Jurkat, Clone E6-1 (cell line): ENCODE measurements at places on chromosomes 12 and 14.

- DNase-seq = no peak
These were observed 1.9 kb downstream of the IFNG-AS1 start for GRCh38 chr12:67991158-67991557.

DNA sequence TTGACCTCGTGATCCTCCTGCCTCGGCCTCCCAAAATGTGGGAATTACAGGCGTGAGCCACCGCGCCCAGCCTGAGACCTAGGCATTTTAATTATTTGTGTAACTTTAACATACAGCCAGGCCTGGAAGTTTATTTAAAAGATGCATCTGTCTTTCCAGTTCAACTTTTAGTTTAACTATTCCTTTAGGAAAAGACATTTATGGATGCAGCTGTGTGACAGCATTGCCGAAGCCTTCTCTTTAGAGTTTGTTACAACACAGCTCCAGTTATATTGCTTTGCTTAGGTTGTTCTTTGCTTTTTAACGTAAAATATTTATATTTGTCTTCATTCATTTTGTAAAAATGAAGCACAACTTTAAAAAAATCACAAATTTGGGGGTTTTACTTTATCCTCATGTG is 67.0 kb downstream of the DIP2B start:
- no peak for DNase-seq

DNA sequence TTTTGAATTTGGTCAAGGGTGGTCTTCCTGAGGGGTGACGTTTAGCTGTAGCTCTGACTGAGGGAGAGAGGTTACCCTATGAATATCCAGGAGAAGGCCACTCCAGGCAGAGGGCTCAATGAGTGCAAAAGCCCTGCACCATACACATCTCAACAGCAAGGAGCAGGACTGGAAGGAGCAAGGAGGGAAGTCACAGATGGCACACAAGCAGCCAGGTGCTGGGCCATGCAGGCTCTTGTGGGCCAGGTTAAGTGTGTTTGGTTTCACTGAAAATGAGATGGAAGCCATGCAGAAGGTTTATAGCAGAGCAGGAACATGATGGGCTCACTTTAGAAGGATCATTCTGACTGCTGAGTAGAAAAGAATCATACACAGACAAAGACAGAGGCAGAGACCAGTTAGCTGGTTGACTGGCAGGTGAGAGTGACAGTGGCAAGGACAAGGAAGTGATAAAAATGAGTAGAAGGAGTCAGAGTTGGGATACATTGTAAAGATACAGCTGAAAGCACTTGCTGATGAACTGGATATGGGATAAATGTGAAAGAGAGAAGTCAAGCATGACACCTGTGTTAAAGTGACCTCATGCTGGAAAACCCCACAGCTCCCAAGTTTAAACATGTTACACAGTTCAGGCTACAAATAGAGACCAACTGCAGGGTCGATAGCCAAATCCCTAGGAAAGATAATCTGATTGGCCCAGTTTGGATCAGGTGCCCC is 81.2 kb downstream of the PRKD1 start:
- DNase-seq = no peak

- no peak for DNase-seq
These were observed 696.0 kb downstream of the C12orf50 start for GRCh38 chr12:87332987-87333726.

- DNase-seq = no peak
These were observed 207.9 kb downstream of the SLC16A7 start for GRCh38 chr12:59803735-59804134.

- DNase-seq = no peak
These were observed 26.8 kb downstream of the AREL1 start for GRCh38 chr14:74685921-74686678.

DNA sequence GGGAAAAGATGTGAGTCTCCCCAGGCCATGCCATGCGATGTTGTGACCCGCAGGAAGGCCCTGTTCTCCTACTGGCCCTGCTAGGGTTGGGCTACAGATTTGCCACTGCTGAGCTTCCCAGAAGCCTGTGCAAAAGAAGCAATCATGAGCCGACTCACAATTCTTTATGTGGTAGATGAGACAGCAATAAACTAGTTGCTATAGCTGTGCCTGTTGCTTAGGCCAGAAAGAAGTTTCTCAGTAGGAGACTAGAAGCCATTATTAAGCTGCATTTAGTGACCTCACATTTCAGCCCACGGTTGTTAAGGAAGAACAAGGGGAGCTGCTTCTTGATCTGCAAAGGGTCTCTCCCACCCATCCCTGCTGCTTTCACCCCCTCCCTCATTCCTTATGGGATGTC is 239.4 kb upstream of the CRY1 start:
- DNase-seq = no peak

DNA sequence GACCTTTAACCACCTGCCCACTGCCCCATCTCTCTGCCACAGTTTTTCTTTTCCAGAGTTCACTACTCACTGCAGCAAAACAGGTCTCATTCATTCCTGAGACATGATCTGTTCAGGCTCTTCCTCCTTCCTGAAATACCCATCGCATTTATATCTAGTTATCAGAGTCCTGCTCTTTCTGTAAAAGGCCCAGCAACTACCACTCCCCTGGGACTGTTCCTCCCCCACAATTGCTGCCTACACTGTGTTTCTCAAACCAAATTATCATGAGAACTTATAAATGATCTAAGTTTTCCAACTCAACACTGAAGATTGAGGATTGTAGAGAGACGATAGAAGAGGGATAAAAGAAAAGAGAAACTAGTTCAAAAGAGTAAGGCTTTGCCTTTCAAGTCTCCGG is 40.8 kb upstream of the EPS8 start:
- no peak for DNase-seq

- peak; percentile 31 for DNase-seq
These were observed 58.0 kb downstream of the PAPLN start for GRCh38 chr14:73295198-73295796.

DNA sequence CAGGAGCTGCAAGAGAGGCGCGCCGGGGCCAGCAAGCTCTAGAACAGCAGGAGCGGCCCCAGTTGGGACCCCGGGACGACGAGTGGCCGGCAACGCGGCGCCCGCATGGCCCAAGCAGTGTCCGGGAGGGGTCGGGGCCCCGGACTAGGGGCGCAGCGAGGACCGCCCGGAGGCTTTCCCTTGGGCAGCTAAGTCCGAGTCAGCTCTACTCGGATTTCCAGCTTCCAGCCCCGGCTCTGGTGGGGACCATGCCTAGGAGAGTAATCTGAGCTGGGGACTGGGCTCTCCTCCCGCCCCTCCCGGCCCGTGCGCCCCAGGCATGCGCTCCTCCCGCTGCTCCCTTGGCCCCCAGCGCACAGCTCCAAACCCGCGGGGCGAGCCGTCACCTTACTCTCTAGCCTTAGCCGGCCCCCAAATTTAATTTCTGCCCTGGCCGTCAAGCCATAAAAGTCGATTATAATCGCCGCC is 41.6 kb upstream of the CAPRIN2 start:
- DNase-seq = no peak

DNA sequence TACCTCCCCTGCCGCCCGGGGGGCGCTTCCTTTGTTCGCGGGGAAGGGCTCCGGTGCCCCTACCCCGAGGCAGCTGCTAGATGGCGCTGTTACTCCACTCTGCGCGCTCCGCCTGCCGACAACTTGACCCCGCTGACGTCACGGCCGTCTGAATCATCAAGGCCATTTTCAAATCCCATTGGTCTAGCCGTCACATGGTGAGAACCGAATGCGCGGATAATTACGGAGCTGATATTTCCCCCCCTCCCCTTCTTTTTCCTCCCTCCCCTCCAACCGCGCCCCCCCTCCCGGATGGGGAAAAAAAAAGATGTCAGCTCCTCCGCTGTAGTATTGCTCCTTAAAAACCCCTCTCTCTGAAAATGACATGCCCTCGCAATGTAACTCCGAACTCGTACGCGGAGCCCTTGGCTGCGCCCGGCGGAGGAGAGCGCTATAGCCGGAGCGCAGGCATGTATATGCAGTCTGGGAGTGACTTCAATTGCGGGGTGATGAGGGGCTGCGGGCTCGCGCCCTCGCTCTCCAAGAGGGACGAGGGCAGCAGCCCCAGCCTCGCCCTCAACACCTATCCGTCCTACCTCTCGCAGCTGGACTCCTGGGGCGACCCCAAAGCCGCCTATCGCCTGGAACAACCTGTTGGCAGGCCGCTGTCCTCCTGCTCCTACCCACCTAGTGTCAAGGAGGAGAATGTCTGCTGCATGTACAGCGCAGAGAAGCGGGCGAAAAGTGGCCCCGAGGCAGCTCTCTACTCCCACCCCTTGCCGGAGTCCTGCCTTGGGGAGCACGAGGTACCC is at the start of gene HOXC10:
Gene HOXC10 (plus strand): TSS at position 246 of the 791 bp plus-strand sequence. CDS start 114 bp downstream, at position 360.
- peak; percentile 94 for DNase-seq

DNA sequence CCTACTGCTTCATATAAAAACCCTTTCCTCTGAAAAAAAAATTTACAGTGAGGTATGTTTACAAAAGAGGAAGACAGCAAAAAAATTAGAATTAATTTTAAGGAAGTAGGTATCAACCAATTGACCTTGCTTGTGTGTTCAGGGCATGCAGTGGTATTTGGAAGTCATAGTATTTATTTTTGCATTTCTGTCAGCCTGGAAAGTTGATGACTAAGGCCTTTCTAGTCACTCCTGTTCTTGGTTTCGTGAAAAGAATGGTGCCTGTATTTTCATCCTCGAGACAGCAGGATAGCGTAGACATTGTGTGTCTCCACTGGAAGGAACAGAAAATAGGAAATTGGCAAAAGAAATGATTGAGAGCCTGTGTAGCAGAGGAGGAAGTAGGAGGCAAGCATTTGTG is 24.5 kb downstream of the SLC16A7 start:
- no peak for DNase-seq

GRCh38 chr12:51242876-51243275 is 4.2 kb downstream of the DAZAP2 start:
- DNase-seq = no peak

DNA sequence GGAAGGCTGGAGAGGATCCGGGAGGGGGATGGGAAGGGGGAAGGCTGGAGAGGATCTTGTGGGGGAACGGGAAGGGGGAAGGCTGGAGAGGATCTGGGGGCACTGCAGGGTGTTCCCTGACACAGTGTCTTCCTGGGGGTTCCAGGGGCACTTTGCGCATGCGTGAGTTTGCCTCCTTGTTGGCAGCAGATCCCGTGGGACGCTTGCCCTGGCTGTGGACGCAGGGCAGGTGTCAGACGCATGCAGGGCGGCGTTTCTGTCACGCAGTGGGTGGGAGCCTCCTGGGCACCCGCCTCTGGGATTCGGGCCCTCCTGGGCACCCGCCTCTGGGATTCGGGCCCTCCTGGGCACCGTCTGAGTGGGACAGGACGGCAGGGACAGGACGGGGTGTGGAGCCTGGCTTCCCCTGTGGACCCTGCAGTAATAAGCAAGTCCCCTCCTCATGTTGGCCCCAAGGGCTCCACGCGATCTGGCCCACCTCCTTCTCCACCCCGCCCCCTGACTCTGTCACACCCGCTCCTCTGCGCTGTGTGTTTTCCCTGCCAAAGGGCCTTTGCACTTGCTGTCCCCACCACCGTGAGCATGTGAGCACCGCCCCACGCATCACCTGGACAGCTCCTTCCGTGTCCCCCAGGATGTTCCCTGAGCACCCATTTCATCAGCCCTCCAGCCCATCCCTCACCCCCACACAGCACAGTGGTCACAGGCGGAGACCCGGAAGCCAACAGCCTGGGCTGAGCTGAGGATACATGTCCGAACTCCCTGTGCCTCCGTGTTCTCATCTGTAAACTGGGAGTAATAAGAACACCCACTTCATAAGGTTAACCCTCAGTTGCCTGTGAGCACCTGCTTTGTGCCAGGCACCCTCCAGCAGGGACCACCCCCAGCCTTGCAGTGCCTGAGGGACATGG is 4.4 kb downstream of the MMP17 start:
- no peak for DNase-seq

- no peak for DNase-seq
These were observed 28.2 kb downstream of the PALS1 start for GRCh38 chr14:67269298-67270060.

DNA sequence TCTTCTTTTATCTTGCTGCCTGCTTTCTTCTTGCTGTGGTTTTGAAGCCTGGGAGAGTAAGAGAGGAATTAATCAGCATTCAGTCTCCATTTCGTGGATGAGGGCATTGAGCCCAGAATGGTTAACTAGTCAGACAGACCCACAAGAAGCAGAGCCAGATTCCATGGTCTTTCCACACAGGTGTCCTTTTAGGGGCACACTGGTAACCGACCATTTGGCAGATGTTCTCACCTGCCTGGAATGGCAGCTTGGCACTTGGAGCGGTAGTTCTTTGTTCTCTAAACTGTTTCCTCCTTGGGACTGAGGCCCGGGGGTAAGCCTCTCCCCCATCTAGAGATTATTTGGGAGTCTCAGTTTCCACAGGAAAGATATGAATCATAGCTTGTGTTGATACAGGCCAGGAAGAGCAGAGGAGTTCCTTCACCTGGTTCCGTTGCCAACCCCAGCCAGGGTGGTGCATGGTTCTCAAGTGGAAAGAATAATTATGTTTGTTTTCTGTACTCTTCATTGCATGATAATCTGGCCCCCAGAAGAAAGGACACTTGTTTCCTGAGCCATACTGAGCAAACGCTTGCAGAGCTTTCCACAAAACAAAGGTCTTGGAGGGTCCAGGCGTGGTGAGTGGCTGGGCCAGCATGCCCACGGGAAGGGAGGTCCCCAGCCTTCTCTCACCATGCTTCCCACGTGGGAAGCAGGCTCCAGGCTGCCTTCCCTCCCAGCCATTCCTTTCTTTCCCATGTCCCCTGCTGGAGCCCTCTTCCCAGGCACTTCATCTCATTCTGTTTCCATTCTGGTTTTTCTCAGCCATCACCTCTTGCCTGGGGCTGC is 2.0 kb upstream of the KRT75 start:
- no peak for DNase-seq

DNA sequence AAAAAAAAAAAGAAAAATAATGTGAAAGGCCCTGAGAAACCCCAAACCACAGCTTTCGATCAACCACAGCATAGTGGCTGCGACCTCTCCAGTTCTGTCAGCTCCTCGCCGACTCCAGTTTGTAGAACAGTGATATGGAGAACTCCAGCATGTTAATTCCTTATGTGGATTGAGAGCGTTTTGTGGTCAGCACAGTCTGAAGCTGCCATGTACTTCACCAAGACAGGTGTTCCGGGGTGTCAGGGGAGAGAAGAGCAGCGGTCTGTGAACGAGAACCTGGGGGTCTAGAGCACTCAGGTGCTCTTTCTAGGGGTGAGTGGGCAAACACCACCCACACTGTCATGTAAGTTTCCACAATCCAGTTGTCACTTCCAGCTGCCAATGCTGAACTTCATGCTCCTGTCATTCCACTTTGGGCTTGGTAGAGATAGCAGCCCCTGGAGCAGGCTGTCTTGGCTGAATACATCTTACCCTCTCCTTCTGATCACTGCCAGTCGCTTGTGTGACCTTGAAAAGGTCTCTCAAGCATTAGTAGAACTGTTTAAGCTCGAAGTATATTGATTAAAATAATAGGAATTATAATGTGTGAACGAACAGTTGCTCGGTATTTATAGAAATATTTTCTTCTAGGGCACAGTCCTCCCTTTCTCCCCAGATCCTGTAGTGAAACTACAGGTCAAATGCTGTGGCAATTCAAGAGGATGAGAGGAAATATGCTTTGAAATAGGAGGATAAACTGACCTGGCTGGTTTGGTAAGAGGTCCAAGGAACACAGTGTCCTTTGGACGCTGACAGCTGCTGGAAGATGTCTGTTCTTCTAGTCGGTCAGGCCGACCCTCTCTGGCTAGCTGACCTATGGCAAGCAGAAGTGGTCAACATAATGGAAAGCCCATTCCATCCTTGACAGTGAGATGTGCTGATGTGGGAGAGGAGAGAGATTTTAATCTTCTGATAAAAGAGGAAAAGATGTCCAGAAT is 15.7 kb upstream of the MAX start:
- no peak for DNase-seq
